Right atrium auricular region (tissue), 2 donors: ENCODE measurements at places on chromosomes 6 and 20.

GRCh38 chr6:52164319-52165094 is 21.7 kb upstream of the IL17A start:
- DNase-seq, result no peak
- H3K4me3 ChIP-seq, result no peak overlapping the region
- H3K36me3 ChIP-seq, result no peaks in the 10 kb centered on the region
- H3K4me1 ChIP-seq, result no peaks in the 10 kb centered on the region

GRCh38 chr6:37980222-37980595 is 160.7 kb downstream of the ZFAND3 start:
- no peak for DNase-seq
- H3K4me3 ChIP-seq, result no peak overlapping the region

DNA sequence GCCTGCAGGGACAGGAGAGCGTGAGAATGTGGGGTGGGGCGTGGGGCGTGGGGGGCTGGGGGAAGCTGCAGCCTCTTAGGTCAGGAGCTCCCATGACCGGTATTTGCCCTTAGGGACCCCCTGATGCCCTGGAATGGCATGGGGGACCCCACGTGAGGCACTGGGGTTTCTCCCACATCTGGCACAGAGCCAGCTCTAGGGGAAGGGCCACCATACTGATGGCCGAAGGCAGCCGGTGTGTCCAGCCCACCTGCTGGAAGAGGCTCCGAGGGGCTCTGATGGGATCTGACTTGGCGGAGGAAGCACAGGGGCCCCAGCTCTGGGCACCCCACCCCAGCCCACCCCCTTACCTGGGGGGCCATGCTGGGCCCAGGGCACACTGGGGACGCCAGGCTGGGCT is 10.8 kb downstream of the GATA5 start:
- no peaks in the 10 kb centered on the region for H3K4me1 ChIP-seq
- no peak overlapping the region for H3K4me3 ChIP-seq
- DNase-seq, result no peak

DNA sequence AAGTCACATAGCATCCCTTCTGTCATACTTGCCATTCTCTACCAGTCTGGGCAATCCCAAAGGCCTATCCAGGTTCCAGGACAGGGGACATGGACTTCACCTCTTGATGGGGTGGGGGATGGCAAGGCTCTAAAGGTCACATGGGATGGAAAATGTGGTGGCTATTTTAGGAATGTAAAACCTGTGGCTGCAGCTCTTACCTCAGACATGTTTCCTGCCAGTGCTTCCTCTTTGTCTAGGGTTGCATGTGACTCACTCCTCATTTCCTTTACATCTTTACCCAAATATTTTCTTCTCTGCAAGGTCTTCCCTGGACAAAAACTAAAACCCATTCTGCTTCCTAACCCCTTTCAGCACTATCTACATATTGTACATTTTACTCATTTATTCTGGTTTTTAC is 135.7 kb downstream of the BTBD3 start:
- H3K36me3 ChIP-seq, result no peaks in the 10 kb centered on the region
- no peak overlapping the region for H3K4me3 ChIP-seq
- no peaks in the 10 kb centered on the region for H3K4me1 ChIP-seq
- H3K27me3 ChIP-seq, result no peaks in the 10 kb centered on the region
- no peak for DNase-seq

DNA sequence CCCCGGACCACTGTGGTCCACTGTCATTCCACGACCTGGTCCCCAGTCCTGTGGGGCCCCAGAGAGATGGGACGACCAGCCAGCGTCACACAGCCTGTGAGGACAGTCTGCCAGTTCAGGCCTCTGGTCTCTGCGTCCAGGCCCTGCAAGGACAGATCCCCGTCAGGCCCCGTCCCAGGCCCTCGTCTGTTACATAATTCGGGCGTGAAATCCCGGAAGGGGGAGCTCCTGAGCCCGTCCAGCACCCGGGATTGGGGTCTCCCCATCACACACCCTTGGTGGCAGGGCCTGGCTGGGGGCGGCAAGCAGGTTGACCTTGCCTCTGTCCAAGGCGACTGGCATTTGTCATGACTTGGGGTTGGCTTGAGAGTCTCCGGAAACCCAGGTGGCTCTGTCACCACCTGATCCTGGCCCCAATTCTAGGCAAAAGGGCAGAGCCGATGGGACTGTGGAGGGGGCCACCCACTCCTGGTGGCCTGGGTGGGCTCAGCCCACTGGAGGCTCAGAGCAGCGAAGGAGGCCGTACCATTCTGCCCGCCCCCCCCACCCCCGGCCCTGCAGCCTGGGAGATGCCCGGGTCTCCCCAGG is 73.8 kb upstream of the GATA5 start:
- H3K27ac ChIP-seq, result peak overlapping the region; percentile 92
- peak overlapping the region; percentile 72 for H3K4me3 ChIP-seq
- H3K36me3 ChIP-seq, result peaks cover 37% of the 10 kb centered on the region
- H3K27me3 ChIP-seq, result no peaks in the 10 kb centered on the region

DNA sequence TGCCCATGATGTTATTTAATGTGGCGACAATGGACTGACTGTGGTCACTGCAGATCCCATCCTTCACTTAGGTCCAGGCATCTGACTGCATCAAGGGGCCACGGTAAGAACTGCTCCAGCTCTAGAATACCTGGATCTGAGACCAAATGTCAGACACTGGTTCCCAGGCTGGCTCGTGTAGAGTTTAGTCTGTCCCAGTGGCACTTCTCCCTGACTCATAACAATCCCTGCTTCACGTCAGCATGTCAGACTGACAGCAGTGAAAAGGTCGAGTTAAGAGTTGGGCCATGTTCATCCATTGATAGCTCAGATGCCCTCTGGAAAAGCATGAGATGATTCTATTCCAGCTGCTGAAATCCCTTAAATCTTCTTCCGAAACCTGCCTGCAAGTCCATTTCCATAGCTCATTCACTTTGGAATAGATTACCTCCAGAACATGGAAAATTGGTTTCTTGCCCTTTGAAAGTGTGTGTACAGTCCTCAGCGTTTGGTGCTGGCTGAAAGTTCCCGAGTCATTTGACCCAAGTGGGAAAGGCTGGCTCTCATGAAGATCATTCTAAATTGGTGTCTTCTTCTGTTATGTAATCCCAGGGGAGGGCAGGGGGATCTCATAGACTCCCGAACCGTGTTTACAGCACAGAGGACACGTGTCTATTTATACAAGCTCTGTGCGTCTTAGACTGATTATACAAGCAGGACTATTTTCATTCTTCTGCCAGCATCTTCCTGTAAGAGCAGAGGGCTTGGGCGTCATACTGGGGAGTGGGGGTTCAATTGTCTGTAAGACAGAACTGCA is 160.8 kb downstream of the ZDHHC14 start:
- H3K4me1 ChIP-seq, result no peaks in the 10 kb centered on the region
- H3K27ac ChIP-seq, result no peak overlapping the region
- no peaks in the 10 kb centered on the region for H3K36me3 ChIP-seq
- no peak for DNase-seq
- no peaks in the 10 kb centered on the region for H3K27me3 ChIP-seq

GRCh38 chr20:23396950-23397627 is 24.2 kb downstream of the NAPB start:
- H3K27ac ChIP-seq, result no peak overlapping the region
- H3K36me3 ChIP-seq, result peaks cover 31% of the 10 kb centered on the region
- peaks cover 20% of the 10 kb centered on the region for H3K4me1 ChIP-seq
- no peak overlapping the region for H3K4me3 ChIP-seq

DNA sequence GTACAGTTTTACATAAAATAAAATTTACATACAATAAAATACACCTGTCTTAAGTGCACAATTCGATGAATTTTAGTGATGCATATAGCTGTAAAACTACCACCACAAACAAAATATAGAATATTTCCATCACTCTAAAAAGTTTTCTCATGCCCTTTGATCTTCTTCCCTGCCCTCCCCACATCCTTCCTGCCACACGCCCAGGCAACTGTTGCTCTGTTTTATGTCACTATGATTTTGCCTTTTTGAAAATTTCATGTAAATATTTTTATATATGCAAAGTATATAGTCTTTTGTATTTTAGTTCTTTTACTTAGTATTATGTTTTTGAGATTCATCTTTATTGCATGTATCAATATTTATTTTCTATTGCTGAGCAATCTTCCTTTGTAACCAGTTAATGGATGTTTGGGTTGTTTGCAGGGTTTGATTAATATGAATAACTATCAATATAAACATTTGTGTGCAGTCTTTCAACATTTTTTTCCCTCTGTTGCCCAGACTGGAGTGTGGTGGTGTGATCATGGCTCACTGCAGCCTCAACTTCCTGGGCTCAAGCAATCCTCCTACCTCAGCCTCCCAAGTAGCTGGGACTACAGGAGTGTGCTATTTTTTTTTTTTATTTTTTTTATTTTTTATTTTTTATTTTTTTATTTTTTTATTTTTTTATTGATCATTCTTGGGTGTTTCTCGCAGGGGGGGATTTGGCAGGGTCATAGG is 23.8 kb upstream of the SAMHD1 start:
- no peaks in the 10 kb centered on the region for H3K4me1 ChIP-seq
- H3K27me3 ChIP-seq, result no peaks in the 10 kb centered on the region
- DNase-seq, result no peak
- H3K27ac ChIP-seq, result no peak overlapping the region
- no peaks in the 10 kb centered on the region for H3K36me3 ChIP-seq
- H3K4me3 ChIP-seq, result no peak overlapping the region

DNA sequence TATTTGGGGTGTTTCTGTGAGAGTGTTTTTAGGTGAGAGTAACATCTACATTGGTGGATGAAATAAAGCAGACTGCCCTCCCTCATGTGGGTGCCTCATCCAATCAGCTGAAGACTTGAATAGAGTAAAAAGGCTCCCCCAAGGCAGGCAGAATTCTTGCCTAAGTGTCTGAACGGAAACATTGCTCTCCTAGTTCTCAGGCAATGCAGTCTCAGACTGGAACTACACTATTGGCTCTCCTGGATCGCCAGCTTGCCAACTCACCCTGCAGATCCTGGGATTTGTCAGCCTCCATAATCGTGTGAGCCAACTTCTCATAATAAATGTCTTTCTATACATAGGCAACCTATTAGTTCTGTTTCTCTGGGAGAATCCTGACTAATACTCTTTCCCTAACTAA is 5.5 kb upstream of the TMEM170B start:
- DNase-seq, result no peak
- no peak overlapping the region for H3K27ac ChIP-seq
- H3K4me1 ChIP-seq, result no peaks in the 10 kb centered on the region
- no peaks in the 10 kb centered on the region for H3K27me3 ChIP-seq

GRCh38 chr6:137926207-137926731 is 59.2 kb downstream of the TNFAIP3 start:
- H3K4me3 ChIP-seq, result no peak overlapping the region
- no peak for DNase-seq
- no peaks in the 10 kb centered on the region for H3K4me1 ChIP-seq
- no peaks in the 10 kb centered on the region for H3K36me3 ChIP-seq

GRCh38 chr6:135188718-135189117 is 7.6 kb downstream of the MYB start:
- no peak for DNase-seq
- H3K4me3 ChIP-seq, result no peak overlapping the region

DNA sequence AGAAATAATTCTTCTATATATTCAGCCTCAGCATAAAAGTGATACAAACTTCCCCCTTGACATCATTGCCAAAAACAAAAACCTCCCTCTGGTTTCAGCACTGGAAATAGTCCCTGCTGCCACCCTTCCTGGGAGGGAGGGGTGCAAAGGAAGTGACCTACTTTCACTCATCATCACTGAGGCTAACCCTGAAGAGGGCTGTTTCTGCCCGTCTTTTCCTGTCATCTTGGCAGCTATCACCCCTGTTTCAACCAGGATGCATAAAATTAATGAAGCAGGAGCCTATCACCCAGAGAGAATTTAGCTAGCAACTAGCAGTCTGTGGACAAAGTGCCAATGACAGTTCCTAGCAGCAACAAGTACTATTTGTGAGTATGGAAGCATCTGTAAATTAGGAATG is 397.8 kb downstream of the LAMA2 start:
- H3K27ac ChIP-seq, result peak overlapping the region; percentile 3
- peaks cover 12% of the 10 kb centered on the region for H3K36me3 ChIP-seq
- DNase-seq, result no peak
- H3K4me3 ChIP-seq, result no peak overlapping the region

GRCh38 chr20:59421089-59421488 is 120.7 kb downstream of the EDN3 start:
- DNase-seq, result no peak
- H3K4me1 ChIP-seq, result no peaks in the 10 kb centered on the region
- H3K4me3 ChIP-seq, result no peak overlapping the region
- H3K36me3 ChIP-seq, result no peaks in the 10 kb centered on the region
- H3K27me3 ChIP-seq, result no peaks in the 10 kb centered on the region
- H3K27ac ChIP-seq, result no peak overlapping the region

- DNase-seq, result no peak
- H3K4me3 ChIP-seq, result no peak overlapping the region
- H3K36me3 ChIP-seq, result no peaks in the 10 kb centered on the region
- no peaks in the 10 kb centered on the region for H3K4me1 ChIP-seq
Observed at GRCh38 chr6:141969201-141969600, 163.5 kb upstream of the GJE1 start.

- no peak overlapping the region for H3K4me3 ChIP-seq
- H3K27me3 ChIP-seq, result no peaks in the 10 kb centered on the region
- no peak overlapping the region for H3K27ac ChIP-seq
- no peak for DNase-seq
- H3K4me1 ChIP-seq, result no peaks in the 10 kb centered on the region
Observed at GRCh38 chr20:32634041-32634805, 39.5 kb downstream of the C20orf203 start.

GRCh38 chr6:55819811-55820210 is 55.6 kb downstream of the BMP5 start:
- H3K36me3 ChIP-seq, result no peaks in the 10 kb centered on the region
- H3K4me1 ChIP-seq, result no peaks in the 10 kb centered on the region
- H3K27me3 ChIP-seq, result no peaks in the 10 kb centered on the region
- no peak overlapping the region for H3K27ac ChIP-seq

DNA sequence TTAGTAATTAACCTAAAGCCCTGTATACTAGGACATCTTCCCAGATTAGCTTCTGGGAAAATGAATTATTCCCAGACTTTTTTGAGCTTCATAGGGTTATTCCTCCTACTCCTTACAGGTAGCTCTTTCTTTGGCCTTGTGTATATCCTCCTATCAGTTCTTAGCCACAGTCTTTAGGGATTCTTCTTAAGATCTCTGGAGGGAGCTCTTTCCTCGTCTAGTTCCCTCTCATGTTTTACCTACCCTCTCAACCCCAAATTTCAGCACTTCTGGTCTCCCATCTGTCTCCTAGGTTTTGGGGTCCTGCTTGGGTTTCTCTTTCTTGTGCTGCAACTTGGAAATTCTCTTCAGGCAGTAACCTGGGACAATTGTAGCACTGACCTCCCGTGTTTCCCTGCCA is 46.4 kb upstream of the SLC35B3 start:
- no peaks in the 10 kb centered on the region for H3K4me1 ChIP-seq
- no peak overlapping the region for H3K27ac ChIP-seq
- no peaks in the 10 kb centered on the region for H3K36me3 ChIP-seq
- H3K4me3 ChIP-seq, result no peak overlapping the region

DNA sequence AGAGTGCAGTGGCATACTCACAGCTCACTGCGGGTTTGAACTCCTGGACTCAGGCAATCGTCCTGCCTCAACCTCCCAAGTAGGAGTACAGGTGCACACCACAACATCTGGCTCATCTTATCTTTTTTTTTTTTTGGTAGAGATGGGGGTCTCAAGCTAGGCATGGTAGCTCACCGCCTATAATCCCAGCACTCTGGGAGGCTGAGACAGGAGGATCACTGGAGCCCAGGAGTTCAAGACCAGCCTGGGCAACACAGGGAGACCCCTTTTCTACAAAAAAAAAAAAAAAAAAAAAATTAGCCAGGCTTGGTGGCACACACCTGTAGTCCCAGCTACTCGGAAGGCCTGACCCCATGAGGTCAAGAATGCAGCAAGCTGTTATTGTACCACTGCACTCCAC is 31.5 kb downstream of the ILRUN start:
- no peak overlapping the region for H3K4me3 ChIP-seq
- H3K36me3 ChIP-seq, result no peaks in the 10 kb centered on the region
- no peak for DNase-seq
- peaks cover 34% of the 10 kb centered on the region for H3K4me1 ChIP-seq
